ENCODE measurements at places on chromosomes 5 and 9.

GRCh38 chr5:139451878-139452660, 10.5 kb downstream of the ECSCR start:
- DNase-seq: no peak

DNA sequence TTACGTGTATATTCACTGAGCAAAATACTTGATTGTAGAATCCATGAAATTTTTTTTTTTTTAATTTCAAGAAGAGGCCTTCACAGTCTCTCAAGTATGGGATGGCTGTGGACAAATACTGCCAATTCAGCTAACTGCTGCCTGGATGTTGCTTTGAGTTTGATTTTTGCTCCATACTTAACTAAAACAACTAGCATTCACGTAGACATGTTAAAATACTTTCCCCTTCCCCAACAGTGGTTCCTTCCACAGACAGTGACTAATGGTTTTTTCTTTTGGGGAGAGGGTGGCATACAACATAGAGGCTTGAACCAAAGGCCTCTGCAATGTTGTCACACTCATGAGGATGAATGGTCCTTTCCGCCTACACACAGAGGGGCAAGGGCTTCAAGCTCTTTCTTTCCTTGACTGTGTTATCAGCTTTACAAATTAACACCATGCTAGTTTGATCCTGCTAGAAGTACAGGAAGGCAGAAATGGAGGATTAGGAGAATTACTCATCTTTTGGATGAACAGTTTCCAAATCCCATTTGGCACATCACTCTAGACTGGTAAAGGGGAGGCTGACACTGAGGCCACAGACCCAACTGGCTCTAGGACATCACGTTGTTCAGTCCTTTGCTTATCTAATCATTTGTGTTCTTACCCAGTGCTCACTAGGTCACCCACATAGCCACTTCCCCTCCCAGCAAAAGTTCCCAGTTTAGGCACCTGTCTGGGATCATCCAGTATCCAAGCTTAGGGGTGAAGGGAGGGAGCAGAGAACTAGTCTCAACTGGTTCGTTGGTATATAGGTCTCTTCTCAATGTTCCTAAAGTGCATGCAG, 1.8 kb upstream of the LEAP2 start:
- no peak for DNase-seq

- DNase-seq: no peak
Observed at GRCh38 chr9:125888211-125888610, 141.0 kb downstream of the PBX3 start.

DNA sequence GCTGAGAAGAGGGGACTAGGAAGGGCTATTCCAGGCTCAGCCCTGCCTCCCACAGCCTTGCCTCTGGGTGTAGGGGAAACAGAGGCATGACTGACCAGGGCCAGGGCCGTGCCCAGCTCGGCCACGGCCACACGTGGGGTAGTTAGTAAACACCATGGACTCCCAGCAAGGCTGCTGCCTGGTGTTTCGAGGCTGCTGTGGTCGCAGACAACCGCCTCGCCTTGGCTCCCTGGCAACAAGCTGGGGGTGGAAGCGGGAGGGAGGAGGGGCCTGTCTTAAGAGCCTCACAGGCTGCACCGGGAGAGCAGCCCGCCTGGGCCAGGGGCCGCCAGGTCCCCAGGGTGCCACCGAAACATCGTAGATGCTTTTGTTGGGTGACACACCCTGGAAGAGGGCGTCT, 90.2 kb upstream of the CACNA1B start:
- no peak for DNase-seq

GRCh38 chr9:20419533-20419932, 202.8 kb downstream of the MLLT3 start:
- no peak for DNase-seq

DNA sequence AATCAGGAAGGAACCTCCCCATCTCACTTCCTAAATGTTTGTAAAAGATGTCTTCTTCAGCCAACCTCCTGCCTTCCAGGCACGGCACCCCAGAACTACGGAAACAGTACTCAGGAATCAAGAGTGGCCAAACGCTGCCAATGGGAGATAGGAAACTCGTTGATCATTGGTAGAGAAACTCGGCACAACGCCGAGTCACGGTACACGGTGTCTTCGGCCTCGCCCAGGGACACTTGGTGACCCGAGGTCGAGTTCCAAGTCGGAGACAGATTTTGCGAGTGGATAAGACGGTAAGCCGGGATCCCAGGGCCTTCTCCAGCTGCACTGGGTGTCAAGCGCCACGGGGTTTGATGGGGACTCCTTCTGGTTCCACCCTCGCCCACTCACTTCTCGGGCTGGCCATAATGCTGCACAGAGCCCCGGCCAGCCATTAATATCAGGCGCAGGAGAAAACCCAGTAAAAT, 343 bp downstream of the KIAA0825 start:
- no peak for DNase-seq

Measured in caudate nucleus (tissue), 63 donors.